ENCODE measurements at places on chromosomes 11 and 22.

DNA sequence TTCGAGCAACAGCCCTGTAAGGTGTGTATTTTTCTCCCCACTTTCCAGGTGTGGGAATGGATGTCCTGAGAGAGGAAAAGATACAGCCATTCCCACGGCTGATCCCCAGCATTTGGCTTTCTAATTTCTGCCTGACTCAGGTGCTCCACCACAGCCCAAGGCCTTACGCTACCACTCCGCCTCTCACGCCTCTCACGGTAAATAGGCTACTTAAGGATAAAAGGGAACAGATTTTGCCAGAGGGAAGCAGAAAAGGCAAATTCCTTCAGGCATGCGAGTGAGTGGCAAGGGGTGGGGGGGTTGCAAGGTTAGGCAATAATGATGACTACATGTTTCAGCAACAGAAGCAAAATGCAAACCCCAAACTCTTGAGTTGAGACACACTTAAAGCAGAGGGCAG is 9.2 kb downstream of the PVALB start:
- no peak for DNase-seq

GRCh38 chr22:33400891-33401290 is 342.7 kb upstream of the SYN3 start:
- DNase-seq = no peak

DNA sequence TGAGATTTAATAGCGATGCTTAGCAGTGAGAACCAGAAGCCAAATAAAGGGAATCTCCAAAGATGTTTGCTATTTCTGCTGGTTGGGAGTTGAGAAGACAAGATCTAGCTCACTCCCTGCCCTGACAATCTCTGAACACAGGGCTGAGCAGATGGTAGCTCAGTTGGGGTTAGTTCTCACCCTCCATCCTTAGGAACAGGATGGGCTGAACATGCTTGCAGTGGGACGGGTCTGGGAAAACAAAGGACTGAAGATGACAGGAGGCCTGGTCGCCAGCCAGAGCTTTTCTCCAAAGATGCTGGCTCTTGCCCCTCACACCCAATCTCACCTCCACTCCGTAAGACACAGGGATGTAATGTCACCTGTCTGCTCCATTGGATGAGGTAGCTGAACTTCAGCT is 72.7 kb downstream of the SC5D start:
- DNase-seq = no peak

DNA sequence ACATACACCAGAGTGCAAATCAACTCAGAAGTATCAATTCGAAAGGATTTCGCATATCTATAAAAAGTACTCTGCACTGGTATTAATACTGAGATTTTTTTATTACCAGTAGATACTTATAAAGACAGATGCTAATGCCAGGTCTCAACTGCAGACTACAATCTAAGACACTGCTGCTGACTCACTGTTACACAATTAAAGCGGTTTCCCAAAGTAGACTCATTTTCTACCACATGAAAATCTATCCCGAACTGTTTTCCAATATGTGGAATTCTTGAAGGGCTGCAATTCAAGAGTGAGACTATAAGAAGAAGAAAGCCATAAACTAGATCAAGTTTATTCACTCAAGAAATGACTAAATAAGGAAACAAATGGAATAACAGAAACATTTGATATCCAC is 57.2 kb upstream of the ARHGAP32 start:
- no peak for DNase-seq

DNA sequence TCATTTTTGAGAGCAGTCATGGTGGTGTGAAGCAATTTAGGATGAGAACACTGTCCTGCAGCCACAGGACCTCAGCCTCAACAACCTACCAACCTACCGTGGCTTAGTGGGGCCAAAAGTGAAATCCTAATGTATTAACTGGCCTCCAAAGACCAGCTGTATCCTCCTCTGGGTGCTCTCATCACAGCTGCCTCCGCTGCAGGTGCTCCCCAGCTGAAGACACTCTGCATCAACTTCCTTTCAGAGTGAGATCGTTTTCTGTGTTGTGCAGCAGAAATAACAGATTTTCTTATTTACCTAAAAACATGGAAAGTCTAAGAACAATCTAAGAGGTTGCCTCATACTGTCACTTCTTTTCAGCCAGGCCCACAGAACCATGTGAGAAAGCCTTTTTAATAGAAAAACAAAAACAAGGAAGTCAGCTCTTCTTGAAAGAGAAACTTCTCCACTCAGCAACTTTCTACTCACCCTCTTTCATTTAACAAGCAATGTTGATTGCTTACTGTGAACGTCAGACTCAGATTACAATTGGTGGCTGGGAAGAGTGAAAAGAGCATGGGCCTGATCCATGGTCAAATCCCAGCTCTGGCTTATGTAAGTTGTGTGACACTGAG is 136.1 kb downstream of the TENM4 start:
- DNase-seq = no peak
